ENCODE measurements at places on chromosomes 6 and 20.

GRCh38 chr6:5208057-5208456, 52.7 kb downstream of the LYRM4 start:
- DNase-seq = no peak

GRCh38 chr6:100001915-100002388, 7.9 kb upstream of the MCHR2 start:
- peak; percentile 28 for DNase-seq

GRCh38 chr6:149385998-149386646, 13.9 kb upstream of the SUMO4 start:
- DNase-seq = no peak

- no peak for DNase-seq
Observed at GRCh38 chr6:123702943-123703342, 66.2 kb upstream of the TRDN start.

DNA sequence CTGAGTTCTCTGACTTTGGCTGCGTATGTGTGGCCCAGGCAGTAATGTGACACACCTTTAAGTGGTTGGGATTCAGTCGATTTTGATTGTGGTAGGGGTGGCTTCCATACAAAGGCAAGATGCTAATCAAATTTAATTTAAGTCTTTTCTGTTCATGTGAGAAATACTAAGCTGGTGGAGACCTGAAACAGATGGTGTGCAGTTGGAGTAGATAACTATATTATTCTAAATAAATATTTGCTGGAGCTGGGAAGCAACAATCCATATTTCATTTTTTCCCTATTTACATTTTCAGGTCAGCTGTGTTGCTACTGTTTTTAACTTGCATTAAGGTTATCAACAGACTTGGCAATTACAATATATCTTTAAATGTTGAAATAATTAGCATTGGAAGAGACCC, 67.4 kb upstream of the C20orf144 start:
- DNase-seq = no peak

- DNase-seq = no peak
Observed at GRCh38 chr20:60063739-60064380, 105.6 kb downstream of the CDH26 start.

DNA sequence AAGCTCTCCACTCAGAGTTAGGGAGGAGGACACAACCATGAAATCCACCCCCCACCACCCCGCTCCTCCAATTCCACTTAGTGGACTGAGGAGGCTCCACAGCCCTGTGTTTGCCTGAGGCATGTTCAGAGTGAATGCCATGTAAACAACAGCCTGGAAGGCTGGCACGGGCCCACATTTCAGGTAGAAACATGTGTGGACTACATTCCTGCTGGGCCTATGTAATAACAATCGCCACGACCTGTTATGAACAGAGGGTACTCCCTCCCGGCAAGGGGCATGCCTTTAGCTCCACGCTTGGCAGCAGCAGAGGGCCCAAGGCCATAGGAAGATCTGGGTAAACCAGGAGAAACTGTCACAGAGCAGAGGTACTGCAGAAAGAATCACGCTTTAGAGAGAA, 65.5 kb downstream of the ISM1 start:
- DNase-seq = no peak

DNA sequence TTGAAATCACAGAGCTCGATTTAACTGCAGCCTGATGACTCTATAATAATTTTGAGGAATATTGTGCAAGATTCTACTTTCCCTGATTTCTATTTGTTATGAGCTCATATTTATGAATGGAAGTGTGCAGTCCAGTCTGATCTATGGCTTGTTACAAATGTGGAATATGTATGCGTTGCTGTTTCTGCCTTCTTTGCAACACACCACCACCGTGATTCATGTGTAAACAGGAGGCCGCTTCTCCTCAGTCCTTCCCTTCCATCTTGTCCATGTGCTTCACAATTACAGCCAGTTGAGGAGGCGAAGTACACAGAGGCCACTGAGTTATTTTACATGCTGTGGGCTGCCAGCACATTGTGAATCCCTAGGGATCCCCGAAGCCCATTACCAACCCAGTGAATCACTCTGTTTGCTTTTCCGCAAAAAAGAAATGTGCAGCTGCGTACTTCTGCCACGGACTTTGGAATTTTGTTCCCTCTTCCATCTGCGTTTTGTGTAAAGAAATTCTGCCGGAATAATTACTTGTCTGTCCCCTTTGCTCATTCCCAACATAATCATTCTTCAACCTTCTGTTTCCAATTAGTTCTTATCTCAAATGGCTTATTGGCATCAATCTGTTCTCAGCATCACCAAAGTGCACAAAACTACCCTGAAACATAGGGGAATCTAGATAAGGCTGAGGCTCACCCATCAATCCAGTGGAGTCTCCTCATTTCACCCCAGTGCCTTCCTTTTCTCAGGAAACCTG, 551.6 kb upstream of the CITED2 start:
- peak; percentile 64 for DNase-seq

GRCh38 chr6:143055213-143055612, 5.5 kb upstream of the AIG1 start:
- no peak for DNase-seq

GRCh38 chr20:40370800-40371199, 318.2 kb downstream of the MAFB start:
- DNase-seq = peak; percentile 66

GRCh38 chr6:68497927-68498326, 137.2 kb upstream of the ADGRB3 start:
- DNase-seq = no peak

DNA sequence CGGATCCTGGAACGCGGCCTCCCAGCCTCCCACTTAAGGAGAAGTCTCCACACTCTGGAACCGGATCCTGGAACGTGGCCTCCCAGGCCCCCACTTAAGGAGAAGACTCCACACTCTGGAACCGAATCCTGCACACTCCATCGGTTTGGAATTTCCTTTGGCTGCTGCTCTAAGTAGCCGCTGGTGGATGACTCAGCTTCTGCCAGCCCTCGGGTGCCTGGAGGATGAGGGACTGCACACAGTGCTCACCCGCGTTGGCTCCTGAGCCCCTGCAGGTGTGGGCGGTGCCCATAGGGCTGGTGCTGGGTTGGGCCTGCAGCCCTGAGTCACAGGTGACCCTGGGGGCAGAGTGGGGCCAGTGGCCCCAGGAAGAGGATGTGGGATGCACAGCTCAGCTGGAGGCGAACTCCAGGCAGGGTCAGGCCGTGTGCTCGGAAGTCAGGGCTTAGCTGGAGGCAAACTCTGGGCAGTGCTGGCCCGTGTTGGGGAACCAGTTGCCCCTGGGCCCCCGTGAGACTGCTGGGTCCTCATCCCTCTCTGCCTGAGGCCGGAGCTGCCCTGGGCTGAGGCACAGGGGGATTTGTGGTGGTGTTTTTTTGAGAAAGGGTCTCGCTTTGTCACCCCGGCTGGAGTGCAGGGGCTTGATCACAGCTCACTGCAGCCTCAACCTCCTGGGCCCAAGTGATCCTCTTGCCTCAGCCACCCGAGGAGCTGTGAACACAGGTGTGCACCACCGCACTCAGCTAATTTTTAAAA, 13.9 kb upstream of the TNFRSF6B start:
- no peak for DNase-seq

GRCh38 chr6:103002282-103002681, 1608.8 kb downstream of the GRIK2 start:
- no peak for DNase-seq

GRCh38 chr6:26030716-26031115, 56.5 kb upstream of the HFE start:
- DNase-seq = no peak

DNA sequence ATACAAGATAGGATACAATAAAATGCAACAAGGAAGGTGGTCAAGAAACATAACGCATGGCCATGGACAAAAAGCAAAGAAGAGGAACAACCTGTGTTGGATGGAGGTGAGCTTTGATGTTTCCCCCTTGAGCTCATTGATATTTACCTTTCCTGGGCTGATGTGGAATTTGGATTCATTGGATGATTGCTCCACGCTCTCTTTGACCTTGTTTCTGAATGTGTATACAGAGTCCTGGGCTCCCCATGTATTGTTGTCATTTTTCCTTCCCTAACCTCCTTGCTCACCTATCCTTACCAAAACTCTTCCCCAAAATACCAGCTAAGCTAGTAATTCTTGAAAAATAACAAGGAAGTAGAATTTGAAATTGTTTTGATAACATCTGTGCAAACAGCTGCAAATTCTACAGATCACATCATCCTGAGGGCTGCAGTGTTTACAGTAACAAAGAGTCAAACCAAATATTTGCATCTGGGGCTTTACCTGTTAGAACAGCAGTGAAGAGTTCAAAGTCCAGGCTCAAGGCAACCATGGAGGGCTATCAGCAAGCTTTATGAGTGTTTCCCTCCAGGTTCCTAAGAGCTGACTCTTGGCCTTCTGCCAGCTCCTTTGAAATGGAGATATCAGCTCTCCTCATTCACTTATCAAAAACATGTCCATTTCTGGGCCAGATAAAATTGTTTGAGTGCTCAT, 214.3 kb upstream of the MARCKS start:
- peak; percentile 65 for DNase-seq

GRCh38 chr20:24722586-24722985, 226.5 kb upstream of the CST7 start:
- DNase-seq = no peak

GRCh38 chr6:147238164-147238563, 33.9 kb downstream of the STXBP5 start:
- DNase-seq = no peak

GRCh38 chr6:26307850-26308249, 57.1 kb upstream of the BTN3A2 start:
- DNase-seq = no peak

GRCh38 chr20:38307371-38308046, 3.6 kb downstream of the BPI start:
- DNase-seq = no peak

GRCh38 chr6:137728386-137729349, 138.4 kb upstream of the TNFAIP3 start:
- peak; percentile 77 for DNase-seq

DNA sequence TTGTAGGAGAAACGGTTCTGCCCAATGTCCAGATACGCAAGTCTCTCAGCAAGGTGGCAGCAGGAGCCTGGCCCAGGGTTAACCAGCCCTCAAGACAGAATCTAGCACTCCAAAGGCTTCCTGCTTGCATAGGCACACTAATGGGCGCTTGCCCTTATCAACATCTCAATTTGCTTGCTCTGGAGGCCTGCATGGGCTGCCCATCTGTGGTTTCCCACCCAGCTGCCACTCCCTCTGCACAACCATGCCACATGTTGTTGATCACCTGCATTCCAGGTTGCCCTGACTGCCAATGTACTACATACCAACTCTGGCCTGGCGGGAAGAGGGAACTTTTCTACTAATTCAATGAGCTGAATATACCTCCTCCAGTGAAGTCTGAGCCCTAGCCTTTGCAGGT, 74.6 kb downstream of the ATG5 start:
- no peak for DNase-seq

DNA sequence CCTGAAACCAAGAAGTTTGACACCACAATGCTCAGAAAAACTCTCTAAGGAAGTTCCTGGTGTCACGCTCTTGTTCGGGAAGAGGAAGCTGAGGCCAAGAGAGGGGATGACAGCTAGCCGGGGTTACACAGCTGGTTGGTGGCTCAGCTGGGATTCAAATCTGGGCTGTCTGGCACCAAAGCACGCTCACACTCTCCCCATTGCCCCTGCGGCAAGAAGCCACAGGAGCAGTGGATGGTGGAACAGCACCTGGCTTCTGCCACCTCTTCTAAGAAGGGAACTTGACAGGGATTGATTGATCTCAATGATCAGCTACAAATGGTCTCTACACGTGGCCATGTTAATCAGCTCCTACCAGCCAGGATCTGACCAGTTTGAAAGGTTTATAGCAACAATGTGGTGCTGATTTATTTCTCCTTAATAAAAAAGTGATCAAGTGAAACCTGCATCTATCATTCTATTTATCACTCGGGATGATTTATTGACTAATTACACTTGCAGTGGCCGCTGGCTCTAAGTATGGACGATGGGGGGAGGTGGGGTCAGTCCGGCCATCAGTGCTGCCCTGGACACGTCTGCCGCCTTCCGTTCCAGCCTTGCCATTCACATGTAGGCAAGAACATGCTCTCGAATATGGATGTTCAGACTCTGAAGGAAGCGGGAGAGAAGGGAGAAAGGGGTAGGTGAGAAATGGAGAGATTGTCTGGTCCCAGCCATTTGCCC, 71.9 kb upstream of the TOP1 start:
- DNase-seq = peak; percentile 56

- peak; percentile 53 for DNase-seq
Observed at GRCh38 chr6:45480752-45481415, 103.2 kb upstream of the SUPT3H start.

GRCh38 chr20:15977026-15977425, 596.2 kb downstream of the KIF16B start:
- no peak for DNase-seq

- no peak for DNase-seq
Observed at GRCh38 chr20:37337208-37337991, 8.5 kb upstream of the SRC start.

DNA sequence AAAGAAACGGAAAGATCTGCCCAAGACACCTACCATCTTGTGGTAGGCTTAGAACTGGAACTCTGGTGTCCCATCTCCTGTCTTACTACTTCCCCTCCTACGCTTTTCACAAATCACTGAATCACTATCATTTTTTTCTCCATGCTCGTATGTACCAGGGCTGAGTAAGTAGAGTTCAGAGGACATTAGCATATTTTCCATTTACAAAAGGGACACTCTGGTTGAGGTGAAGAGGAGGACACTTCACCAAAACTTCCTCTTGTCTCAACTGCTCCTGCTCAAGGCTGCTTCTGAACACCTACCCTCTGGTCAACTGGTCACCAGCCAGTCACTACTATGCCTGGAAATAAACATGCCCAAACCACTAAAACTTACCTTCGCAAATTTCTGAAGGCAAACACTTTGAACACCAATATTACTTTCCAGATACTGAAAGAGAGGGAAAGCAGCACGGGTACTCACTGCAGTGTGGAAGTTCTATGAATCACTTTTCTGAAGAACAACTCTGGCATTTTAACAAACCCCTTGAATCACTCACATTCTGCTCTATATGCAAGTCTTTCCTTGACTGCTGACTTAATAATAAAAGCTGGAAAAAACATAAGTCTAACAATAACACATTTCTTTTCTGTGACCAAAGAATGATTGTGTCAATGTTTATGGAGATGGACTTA, 123.3 kb downstream of the INSM1 start:
- no peak for DNase-seq

- DNase-seq = no peak
Observed at GRCh38 chr6:166643891-166644590, 17.0 kb upstream of the RPS6KA2 start.

DNA sequence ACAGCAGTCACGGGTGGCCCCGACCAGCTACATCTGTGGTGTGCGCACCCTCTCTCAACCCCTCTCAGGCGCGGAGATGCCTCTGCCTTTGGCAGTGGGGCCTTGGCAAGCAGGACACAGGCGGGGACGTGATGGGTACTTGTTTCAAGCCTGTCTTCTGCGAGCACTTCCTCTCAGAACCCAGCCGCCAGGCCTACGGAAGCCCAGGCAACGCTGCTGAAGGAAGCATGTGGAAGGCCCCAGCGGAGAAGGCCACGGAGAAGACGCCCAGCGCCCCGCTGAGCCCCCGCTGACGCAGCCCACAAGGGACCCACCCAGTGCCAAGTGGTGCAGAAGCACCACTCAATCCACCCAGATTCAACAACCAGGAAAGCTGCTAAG, 13.0 kb downstream of the SERPINB6 start:
- peak; percentile 46 for DNase-seq
